ENCODE measurements at places on chromosomes 4 and X.
A peak's percentile ranks its signal among the peaks of the same experiment; 100 is the strongest.

GRCh38 chr4:94507708-94508107, 56.0 kb downstream of the PDLIM5 start:
- no peak for DNase-seq

- DNase-seq = no peak
Observed at GRCh38 chr4:26088433-26088928, 174.5 kb downstream of the SMIM20 start.

- DNase-seq = no peak
Observed at GRCh38 chr4:184437565-184438265, 36.6 kb downstream of the IRF2 start.

GRCh38 chr4:98452091-98452490, 190.9 kb downstream of the RAP1GDS1 start:
- no peak for DNase-seq

- DNase-seq = no peak
Observed at GRCh38 chr4:98778206-98778605, 119.8 kb upstream of the TSPAN5 start.

DNA sequence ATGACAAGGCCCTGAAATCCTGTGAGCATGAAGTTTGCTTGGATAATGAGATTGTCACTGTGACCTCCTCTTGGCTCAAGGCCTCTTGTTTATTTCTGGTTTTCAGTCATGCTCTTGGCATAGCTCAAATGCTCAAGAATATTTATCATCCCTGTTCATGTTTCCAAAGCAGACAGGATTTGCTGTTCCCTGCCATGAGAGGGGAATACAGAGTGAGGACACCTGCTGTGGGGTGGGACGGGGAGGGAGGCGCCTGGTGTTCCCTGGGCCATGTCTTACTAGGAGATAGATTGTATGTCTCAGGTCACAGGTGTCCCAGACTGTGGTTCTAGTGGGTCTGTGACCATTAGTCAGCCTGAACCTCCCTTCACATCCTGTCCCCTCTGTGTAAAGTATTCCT, 34.9 kb upstream of the SH3RF1 start:
- DNase-seq = no peak

- DNase-seq = no peak
Observed at GRCh38 chr4:88908521-88908920, 148.5 kb downstream of the FAM13A start.

GRCh38 chr4:48504352-48504751, 14.3 kb downstream of the ZAR1 start:
- DNase-seq = no peak

- DNase-seq = no peak
Observed at GRCh38 chr4:21827575-21827974, 121.0 kb downstream of the KCNIP4 start.

DNA sequence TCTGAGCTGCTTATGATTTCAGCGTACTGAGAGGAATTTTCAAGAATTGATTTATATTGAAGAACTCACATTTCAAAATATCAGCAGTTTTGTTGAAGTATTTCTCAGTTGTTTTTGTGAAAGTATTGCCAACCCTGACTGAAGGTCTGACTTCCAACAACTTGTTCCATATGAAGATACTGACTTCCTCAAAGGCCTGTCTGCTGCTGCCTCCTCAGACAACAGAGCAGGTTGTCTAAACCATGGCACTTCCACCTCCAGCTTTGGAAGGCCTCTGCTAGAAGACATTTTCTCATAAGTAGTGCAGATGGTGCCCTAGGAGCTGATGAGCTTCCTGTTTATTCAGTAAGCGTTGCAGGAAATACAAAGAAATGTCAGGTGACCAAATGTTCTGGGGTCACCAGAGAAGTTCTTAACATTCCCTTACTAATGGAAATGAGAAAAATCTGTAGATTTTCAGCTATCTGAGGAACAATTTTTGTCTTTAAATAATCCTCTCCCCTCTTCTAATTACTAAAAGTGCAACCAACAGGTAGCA, 28.8 kb downstream of the FGF2 start:
- no peak for DNase-seq

DNA sequence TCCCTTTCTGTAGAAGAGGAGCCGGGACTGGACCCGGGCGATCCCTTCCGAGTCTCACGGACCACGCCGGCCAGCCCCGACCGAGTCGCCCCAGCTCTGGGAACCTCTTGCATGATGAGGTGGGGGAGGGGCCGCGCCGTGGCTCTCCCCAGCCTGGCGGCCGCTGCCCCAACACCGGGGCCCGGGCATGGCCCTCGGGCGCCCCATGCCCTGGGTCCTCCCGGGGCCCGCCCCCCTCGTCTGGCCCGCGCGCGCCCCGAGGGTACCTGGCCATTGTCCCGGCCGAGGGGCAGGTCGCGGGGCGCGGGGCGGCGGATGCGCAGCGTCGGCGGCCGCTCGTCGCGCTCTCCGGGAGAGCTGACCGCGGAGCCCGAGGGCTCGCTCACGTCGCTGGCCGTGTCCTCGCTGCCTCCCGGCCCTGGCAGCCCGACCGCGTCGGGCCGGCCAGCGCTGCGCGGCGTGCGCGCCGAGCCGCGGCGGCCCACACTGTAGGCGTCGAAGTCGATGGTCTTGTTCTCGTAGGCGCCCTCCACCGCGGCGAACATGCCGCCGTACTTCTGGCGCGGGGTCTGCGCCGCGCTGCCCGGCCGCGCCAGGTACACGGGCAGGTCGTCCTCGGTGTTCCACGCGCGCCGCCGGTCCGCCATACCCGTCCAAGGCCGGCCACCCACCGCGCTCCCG, 423 bp downstream of the CRMP1 start:
- DNase-seq = no peak

GRCh38 chr4:150255610-150256224, 177.5 kb downstream of the DCLK2 start:
- DNase-seq = no peak

GRCh38 chr4:68855771-68856170, 40.0 kb downstream of the UGT2B10 start:
- DNase-seq = no peak

DNA sequence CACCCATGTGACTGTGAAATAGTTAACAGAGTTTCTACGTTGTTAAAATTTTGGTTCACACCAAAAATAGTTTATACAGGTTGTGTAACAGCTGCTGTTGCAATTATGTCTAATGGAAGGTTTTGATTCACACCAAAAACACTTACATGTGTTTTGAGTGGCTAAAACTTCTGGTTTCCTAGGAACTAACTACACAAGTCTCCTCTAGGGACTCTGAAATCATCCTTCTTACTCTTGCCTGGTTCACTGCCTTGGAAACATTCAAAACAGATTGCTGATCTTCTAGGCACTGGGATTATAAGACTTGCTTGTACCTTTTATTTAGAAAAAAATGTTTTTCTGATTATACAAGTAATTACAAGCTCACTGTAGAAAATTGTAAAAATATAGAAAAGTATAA, 14.9 kb upstream of the MORC4 start:
- DNase-seq = no peak

DNA sequence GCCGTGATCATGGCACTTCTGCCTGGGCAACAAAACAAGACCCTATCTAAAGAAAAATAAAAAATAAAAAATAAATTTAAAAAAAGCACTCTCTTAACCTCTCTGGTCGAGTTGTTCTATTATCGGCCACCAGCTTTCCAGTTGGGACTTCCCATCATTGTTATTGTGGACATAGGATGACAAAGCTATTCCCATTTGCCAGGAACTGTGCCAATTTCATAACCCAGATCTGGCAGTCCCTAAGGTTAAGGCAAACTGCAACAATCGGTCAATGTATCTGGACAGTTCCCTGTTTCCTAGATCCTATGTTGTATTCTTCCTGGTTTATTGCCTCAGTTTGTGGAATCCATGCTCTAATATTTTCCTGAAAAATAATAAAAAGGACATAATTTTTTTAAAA, 17.8 kb upstream of the ANXA5 start:
- no peak for DNase-seq

DNA sequence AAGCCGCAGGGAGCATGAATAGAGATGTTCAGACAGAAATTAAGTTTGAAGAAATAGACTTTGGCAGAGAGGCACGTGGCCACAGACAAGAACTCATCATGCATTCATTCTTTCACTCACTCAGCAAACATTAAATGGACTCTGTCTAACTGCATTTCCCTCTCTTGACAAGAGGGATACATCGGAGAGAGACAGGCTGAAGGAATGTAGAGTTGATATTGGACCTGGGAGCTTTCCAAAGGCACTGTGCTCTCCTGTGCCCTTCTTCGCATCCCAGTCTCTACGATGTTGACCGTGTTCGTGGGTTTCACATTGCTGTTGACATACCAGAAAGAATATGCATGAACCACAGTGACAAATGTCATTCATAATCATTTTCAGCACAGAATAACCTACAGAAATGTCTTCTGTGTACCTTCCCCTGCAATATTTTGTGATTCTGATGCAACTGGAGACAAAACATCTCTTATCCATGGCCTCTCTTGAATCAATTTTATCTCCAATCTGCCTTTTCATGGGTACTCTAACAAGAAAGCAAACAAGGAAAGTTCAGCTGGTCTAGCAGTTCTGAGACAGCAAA, 34.7 kb upstream of the CD99 start:
- DNase-seq = no peak

GRCh38 chr4:138200236-138200590, 41.9 kb downstream of the SLC7A11 start:
- DNase-seq = no peak

- peak; percentile 6 for DNase-seq
Observed at GRCh38 chr4:183182873-183183725, 84.0 kb downstream of the WWC2 start.

DNA sequence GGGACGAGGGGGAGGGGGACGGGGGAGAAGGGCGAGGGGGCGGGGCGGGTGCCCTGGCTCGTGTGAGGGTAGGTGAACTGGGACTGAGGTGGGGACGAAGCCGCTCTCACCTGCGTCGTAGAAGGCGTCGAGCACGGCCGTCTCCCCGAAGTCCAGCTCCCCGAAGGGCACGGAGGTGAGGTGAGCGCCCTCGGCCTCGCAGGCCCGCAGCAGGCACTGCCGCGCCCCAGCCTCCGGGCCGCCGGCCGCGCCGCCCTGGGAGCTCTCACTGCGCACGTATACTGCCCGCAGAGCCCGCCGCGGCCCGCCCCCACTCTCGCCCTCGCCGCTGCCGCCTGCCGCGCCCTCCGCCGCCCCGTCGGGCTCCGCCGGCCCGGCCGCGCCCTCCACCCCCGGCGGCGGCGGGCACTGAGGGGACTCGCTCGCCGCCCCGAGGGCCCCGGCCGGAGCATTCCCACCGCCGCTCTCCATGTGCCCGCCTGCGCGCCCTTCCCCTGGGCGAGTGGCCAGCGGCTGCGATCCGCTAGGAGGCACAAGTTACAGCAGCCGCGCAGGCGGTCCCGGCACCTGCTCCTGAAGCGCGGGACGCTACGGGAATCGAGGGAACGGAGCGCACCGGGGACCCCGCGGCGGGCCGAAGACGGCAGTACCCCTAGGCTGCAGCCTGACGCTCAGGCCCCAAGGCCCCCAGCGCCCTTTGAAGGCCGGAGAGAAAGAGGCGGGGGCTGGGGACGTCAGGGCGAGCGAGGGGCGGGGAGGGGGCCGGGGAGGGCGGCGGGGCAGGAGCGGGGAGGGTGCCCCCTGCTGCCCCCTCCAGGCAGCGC, at the start of gene MAP3K15:
TSS of gene MAP3K15 (minus strand) at position 718 of the 824 bp plus-strand sequence. CDS start at position 471, 247 bp downstream.
- peak; percentile 19 for DNase-seq

GRCh38 chrX:65536291-65536690, 1.7 kb upstream of the LAS1L start:
- no peak for DNase-seq

DNA sequence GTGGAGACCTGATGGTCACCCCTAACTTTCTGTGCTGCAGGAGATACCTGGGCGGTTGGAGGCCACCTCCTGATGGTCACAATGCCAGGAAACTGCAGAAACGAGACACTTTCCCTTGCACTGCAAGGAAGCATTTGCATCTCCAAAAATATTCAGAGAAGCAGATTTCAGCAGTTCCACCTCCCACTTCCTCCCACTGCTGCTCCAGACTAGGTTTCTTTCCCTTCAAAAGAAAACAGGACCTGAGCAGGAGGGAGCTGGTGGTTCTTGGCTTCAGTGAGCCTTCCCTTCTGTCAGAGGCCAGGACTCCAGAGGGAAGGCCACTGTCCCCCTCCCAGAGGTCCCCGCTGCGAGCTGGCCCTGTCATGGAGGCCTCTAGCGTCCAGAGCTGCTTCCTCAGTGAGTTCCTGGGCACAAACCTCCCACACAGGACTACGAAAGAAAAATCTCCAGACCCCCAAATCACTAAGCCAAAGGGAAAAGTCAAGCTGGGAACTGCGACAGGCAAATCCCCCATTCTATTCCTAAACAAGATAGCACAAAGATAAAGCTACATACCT, 35.9 kb downstream of the GPM6B start:
- DNase-seq = no peak

DNA sequence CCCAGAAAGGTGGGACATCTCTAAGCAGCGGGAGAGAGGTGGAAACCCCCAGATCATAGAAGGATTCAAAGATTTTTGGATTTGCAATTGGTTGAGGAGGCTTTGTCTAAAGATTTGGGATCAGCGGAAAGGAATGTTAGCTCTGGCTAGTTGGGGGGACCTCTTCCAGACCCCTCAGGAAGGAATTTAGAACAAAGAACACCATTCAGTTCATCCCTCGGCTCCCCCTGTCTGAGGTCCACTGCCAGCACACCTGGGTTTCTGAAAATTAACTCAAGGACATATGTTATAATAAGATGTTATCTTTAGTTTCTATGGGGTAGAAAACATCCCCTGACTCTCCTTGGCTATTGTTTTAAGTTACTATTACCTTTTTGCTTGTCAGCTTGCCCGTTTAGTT, 163.6 kb downstream of the CEP135 start:
- DNase-seq = no peak

DNA sequence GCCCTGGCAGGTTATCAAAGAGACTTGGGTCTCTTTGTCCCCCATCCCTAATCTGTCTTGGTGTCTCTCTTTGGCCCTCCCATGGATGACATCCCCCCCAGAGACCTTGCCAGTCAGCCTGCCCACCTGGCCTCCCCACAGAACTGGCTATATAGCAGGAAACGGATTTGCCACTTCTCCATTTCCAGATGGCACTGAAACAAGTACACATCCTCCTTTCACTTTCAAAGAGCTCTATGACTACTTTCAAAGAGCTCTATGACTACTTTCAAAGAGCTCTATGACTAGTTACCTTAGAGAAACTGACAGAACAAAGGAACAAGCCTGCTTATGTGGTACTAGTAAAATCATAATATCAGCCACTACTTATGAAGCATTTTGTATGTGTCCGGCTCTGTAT, 175.3 kb downstream of the MAML3 start:
- DNase-seq = peak; percentile 6

DNA sequence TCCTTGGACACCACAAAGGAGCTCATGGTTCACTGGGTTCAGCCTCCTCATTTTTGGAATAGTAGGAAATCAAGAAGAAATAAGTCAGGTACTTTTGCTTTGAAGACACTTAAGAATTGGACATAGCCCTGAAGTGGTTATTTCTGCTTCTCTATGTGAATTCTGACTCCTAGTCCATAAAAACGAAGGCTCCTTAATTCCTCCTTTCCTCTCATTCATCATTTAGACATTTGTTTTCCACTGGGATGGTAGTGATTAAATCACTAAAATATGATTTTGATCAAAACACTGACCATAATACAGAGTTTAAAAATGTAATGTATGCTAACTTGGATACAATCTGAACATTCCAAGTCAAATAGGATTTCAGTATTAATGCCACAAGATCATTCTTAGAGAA, 34.7 kb upstream of the CYP2U1 start:
- no peak for DNase-seq

Data from activated naive CD8-positive, alpha-beta T cell treated with anti-CD3 and anti-CD28 coated beads, Interleukin-2, amount 50 U/mL, for 24 hours (primary cell).